ENCODE measurements at places on chromosomes 6 and 20.
A peak's percentile ranks its signal among the peaks of the same experiment; 100 is the strongest.

GRCh38 chr6:28537509-28538140 is 11.9 kb downstream of the GPX5 start:
- DNase-seq: peak; percentile 18

- DNase-seq: no peak
Observed at GRCh38 chr6:50089911-50090310, 40.2 kb upstream of the DEFB112 start.

DNA sequence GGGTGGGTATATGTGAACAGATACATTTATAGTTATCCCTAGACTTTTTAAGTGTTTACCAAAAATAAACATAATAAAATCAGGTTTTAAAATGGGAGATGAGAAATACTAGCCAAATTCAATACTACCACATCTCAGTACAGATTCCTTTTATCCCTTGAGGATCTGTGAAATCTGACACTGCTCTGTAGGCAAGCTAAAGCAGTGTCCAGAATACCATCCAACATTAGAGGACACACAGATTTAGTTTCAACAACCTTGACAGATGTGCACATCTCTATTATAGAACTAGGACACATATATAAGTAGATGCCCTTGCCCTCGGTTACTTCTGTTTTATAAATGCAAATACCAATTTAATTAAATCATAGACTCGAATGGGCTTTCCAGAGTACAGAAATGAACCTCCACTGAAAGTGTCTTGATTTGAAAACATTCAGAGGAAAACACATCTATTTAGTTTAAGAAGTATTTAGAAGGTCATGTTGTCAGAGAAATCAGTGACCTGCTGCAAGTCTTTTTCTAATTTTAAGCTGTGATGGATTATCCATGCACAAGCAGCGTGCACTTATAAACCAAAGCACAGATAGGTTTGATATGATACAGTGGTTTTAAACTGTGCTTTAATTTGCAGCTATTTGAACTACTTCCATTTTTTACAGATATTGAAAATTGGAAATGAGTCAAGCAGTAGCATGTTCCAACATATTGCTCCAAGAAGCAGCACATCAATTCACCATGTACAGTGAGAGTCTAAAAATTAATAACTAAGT is 156.3 kb upstream of the EPHA7 start:
- DNase-seq: no peak

DNA sequence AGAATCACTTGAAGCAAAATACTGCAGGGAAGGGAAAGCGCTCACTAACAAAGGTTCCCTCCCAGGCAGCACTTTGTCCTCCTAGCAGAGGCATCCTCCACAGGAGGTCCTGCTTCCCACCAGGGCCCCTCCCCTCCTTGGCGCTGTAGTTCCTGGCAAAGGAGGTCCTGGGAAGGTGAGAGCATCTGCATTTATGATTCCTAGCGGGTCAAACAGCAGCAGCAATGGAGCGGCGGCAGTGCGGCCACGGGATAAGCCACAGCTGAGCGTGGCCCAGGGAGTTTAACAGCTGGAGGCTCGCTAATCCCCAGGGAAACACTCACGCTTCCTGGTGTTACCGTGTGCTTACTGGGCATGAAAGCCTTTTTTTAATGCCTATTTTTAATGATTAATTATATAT is 185.8 kb downstream of the TTLL2 start:
- DNase-seq: no peak

GRCh38 chr6:139834232-139834631 is 459.8 kb upstream of the CITED2 start:
- DNase-seq: no peak

DNA sequence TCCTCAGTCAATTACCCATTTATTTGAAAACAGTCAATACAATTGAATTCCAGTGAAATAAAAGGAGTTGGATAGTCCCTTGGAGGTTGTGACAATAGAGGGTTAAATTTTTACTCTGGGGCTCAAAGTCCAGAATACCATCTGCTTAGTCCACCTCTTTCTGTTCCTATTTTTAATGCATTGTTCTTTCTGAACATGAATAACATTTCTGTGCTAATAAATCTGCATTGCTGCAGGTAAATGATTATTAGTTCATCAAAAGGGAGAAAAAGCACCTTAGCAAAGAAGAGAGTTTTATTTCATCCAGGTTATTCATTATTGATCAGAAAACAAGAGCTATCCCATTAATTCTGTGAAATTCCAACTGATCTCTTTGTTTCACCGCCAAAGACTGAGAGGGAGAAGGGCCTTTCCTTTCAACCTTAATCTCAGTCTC is 166.1 kb upstream of the OLIG3 start:
- DNase-seq: no peak

DNA sequence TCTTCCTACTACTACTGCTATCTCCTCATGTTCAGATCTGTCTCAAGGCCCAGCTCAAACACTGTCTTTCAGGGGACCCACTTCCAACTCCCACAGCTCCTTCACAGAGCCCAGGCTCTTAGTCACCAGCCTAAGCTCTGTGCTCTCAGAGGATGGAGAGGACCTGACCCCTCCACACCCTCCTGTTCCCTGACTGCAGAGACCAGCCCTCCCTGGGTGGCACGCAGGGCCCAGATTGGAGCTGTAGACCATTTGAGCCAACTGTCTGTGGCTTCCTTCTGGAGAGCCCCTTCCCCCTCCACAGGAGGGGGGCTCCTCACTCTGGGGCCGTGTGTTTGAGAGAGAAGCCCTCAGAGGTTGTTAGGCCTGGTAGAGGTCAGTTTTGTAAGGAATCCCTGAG is 9.8 kb downstream of the SNPH start:
- DNase-seq: no peak

DNA sequence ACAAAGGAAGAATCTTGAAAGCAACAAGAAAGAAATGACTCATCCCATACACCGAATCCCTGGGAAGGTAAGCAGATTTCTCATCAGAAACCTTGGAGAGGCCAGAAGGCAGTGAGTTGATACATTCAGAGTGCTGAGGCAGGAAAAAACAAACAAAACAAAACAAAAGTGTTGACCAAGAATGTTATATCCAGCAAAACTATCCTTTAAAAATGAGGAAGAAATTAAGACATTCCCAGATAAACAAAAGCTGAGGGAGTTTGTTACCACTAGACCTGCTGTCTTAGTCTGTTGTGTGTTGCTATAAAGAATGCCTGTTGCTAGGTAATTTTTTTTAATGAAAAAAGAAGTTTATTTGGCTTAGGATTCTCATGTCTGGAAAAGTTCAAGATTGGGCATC is 33.7 kb upstream of the PPP1R3G start:
- no peak for DNase-seq

DNA sequence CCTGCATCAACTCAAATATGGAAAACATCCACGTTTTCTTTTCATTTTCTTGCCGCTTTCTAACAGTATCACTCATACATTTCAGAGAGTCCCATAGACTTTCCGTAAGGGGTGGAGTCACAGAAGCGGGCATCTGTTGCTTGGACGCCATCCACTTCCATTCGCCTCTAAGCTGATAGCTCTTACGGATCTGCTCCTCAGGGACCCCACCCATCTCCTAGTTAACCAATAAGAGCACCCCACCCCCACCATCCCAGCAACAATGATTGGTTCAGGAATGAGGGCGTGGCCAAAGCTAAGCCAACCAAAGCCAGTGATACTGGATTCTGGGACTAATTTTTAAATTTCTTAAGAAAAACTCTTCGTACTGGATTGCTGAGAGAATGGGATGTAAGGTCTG is 42.4 kb downstream of the SLC2A10 start:
- no peak for DNase-seq

DNA sequence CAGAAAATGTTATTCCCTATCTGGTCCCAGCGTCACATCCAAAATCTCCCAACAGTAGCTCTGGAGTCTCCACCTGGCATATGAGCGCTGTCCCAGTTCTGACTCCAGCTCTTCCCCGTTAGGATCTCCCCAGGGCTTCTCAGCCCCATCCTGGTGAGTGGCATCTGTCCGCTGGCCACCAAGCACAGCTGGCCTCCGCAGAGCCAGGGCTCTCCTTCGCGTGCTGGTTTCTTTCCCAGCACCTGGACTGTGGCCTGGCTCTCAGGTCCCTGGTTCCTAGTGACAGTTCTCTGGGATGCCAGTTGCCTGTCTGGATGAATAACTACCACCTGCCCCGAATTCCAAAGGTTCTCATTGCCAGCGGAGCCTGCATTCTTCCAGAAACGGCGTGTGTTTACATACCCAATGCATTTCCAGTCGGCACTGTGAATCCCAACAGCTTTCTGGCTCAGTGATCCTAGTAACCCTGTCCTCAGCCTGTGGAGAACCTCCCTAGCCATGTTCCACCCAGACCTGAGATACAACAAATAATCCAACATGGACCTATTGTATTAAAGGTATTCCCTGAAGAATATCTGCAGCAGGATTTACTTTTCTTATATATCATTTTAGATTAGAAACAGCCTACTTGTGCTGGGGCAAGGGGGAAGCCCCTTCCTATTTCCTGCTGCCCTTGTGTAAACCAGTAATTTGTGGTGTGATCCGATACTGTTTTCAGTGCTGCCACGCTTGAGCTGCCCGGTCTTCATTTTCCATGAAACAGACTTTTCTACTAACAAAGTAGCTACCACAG is 69.9 kb upstream of the PDE10A start:
- DNase-seq: no peak

GRCh38 chr6:42938428-42938796 is 9.1 kb downstream of the CNPY3 start:
- DNase-seq: no peak

DNA sequence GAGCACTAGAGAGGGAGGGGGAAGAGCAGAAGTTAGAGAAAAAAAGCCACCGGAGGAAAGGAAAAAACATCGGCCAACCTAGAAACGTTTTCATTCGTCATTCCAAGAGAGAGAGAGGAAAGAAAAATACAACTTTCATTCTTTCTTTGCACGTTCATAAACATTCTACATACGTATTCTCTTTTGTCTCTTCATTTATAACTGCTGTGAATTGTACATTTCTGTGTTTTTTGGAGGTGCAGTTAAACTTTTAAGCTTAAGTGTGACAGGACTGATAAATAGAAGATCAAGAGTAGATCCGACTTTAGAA is 2.0 kb downstream of the ID4 start:
- no peak for DNase-seq

DNA sequence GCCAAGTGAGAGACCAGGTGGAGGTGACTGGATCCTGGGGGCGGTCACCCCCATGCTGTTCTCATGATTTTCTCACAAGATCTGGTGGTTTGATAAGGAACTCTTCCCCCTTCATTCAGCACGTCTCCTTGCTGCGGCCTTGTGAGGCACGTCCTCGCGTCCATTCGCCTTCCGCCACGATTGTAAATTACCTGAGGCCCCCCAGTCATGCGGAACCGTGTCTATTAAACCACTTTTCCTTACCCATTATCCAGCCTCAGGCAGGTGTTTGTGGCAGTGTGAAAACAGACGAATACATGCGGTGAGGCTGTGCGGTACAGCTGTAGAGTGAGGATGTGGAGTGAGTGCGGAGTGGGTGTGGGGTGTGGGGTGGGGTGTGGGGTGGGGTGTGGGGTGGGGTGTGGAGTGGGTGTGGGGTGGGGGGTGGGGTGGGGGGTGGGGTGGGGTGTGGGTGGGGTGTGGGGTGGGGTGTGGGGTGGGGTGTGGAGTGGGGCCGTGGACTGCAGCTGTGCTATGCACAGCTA is 12.1 kb upstream of the NTSR1 start:
- no peak for DNase-seq

DNA sequence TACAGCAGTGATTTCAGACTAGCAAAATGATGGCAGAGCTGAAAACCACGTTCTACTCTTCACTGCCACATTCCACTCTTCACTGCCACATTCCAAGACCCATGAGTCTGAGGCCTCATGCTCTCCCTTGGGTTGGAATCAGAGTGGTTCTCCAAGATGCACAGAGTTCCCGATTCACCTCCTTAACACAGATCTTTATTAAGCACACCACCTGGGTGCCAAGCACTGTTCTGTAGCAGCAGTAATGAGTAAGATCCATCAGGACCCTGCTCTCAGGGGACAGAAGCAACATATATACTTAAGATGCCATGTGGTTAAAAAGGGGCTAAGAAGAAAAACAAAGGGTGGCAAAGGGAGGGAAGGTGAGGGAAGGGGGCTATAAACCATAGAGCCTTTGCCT is 26.9 kb downstream of the TSHZ2 start:
- DNase-seq: no peak

GRCh38 chr20:24692446-24693200 is 223.2 kb downstream of the SYNDIG1 start:
- no peak for DNase-seq

DNA sequence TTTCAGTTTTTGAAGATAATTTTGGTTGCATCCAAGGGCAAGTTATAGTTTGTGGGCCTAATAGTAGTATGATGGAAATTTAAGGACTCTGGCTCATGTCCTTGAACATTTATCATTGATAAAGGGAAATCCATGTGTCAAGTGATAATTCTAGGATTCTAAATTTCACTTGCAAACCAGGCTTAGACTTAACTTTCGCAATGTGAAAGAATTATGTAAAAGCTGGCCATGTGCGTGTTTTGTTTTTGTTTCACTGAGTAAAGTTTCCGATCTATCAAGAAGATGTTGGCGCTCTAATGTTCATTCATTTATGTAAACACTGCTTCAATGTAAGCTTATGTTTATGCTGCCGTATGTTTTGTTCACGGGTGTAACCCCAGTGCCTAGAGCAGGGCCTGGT is 302.0 kb downstream of the SOX4 start:
- no peak for DNase-seq

DNA sequence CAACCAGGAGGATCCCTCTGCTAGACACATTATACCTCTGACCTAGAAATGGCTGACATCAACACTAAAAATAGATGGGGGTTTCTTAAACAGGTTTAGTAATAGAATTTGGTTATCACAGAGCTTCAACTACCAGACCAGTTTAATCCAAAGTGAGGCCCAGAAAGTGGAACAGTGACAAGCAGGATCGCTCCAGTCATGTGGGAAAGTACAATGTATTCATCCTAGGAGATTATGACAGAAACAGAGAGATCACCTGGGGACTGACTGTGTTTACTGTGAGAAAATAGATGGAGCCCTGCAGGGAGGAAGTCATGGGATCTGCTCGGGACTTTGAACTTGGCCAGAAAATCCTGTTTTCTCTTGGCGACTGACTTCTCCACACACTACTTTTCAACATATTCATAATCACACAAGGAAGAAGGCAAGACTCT is 238.7 kb upstream of the SOX4 start:
- no peak for DNase-seq

GRCh38 chr6:156840136-156840535 is 63.0 kb downstream of the ARID1B start:
- DNase-seq: no peak

DNA sequence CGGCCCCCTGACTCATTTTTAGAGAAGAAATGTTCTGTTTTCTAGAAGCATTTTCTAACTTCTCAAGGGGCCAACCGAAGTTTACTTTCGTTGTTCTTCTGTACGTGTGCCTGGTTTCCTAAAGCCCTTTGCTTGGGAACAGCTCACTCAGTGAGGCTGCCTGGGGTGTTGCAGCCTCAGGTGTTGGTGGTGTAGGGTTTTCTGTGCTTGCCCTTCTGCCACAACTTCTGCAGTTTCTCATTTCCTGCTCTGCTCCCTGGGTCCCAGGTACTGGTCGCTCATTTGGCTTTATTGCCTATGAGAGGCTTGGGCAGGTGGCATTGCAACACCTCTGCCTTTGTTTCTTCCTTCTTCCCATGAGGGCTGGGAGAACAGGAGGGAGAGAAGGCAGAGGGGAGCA is 278.3 kb downstream of the SOX4 start:
- no peak for DNase-seq

All from CD4-positive, alpha-beta T cell treated with Interferon gamma for 1 hour (primary cell).